NAMALWA (cell line): ENCODE measurements at places on chromosomes 3 and 15.

DNA sequence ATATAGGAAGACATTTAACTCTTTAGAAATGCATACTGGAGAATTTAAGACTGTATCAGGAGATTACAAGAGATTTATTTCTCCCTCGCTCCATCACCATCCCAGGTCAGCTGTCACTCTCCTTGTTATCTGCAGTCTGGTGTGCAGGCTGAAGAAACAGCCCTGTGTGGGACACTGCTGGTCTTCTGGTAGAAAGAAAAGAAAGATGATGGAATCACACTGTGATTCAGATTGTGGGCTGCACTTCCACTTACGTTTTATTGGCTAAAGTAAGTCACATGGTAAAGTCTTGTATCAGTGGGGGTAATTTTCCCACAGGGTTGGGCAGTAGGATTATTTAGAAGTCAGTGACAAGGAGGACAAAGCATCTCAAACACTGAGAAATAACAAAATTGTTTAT is 18.1 kb upstream of the ATP1B3 start:
- no peak for DNase-seq

DNA sequence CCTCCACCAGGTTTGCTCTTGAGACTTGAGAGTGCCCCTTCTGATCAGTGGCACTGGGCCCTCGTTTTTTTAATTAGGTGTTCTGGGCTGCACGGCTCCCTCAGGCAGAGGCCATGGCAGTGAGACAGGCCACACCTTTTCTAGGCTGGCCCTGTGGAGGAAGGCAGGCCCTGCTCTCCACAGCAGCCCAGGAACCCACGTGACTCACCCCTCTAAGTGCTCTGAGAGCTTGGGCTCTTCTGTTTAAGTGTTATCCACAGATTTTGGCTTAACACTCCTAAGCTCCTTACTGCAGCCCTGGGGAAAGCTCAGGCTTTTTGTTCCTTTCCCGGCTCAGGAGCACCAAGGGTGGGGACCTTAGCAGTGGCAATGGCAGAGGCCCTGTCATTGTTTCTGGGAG is 463.2 kb upstream of the GBE1 start:
- DNase-seq, result no peak

- DNase-seq, result no peak
These were observed 13.3 kb upstream of the CD47 start for GRCh38 chr3:108103886-108104797.

DNA sequence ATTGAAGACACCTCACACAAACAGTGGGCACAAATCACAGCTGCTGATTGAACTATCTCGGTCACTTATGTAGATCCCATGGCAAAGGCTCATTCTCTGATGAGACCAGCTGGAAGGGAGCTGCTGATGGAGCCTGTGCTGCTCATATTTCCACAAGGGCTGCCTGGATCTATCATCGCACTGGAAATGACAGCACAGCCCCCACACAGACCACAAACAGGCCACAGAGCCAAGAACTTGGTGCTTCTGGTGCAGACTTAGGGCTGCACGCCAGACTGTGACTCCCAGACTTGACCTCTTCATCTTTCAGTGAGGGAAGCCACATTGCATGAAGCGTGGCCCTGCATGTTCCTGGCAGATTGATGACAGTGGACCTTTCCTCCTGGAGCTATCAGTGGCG is 197.6 kb downstream of the MINAR1 start:
- DNase-seq, result no peak

- DNase-seq, result no peak
These were observed 308.7 kb downstream of the MAGI1 start for GRCh38 chr3:65729973-65730372.
